ENCODE measurements at places on chromosomes 4 and X.

- no peak for DNase-seq
Measured at GRCh38 chr4:150591406-150591805, 9.5 kb downstream of the MAB21L2 start.

DNA sequence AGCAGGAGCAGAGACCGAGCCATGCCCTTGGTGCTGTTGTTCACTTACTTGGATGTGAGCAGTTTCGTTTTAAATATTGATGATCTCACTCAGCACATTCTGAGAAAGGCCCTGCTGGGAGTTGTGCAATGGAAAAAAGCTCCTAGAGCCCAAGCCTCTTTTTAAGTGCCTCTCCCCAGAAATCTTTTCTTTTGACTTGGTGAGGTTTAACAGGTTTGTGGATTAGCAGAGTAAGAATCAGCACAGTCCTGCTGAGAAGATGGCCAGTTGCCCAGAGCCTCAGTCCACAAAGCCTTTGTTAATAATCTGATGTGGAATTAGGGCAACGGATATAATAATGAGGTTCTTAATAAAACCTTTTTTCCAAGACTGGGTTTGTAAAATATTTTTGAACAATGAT is 157.5 kb upstream of the ATP6AP2 start:
- DNase-seq: peak; percentile 34

- peak; percentile 85 for DNase-seq
Measured at GRCh38 chr4:15479089-15479912, 9.6 kb downstream of the CC2D2A start.

- peak; percentile 64 for DNase-seq
Measured at GRCh38 chr4:99828477-99828876, 11.8 kb downstream of the DAPP1 start.

- DNase-seq: no peak
Measured at GRCh38 chr4:134807231-134807745, 605.7 kb upstream of the PABPC4L start.

- peak; percentile 84 for DNase-seq
Measured at GRCh38 chr4:97950836-97951235, 192.4 kb downstream of the STPG2 start.

DNA sequence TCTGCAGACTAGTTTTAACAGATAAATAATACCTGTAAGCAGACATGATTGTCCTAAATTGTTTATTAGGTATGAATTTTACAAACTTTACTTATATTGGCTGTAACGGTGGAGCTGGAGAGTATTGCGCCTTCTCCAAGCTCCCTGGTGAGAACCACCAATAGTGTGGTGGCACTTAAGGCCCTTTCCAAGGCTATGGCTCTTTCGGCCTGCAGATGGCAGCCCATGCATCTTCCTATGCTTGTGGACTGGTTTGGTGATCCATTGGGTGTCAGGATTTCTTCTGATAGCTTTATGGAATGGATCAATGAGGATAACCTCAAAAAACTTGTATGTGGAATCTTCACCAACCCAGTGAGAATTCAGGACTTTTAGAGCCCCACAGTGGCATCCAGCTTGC is 7.8 kb downstream of the LARP1B start:
- DNase-seq: peak; percentile 50

DNA sequence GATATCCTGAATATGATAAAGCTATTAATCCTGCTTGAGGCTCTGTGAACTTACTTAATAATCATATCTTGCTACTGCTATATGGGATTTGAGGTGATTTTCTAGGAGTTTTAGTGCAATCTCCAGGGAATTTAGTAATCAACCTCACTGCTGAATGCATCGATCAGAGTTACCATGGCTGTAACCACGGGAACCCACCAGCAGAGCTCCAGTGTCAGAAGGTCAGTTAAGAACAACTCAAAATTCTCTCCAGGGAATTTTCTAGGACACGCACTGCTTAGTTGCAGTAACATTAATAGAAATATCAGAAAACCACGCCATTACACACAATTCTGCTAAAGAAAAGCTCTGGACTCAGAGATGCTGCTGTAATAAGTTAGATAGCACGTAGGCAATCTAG is 1477.2 kb upstream of the TENM3 start:
- no peak for DNase-seq

- no peak for DNase-seq
Measured at GRCh38 chrX:123749643-123750042, 16.8 kb upstream of the THOC2 start.

GRCh38 chr4:153593161-153593560 is 90.9 kb upstream of the TLR2 start:
- no peak for DNase-seq

- DNase-seq: peak; percentile 98
Measured at GRCh38 chr4:107896158-107896645, 35.1 kb upstream of the CYP2U1 start.

DNA sequence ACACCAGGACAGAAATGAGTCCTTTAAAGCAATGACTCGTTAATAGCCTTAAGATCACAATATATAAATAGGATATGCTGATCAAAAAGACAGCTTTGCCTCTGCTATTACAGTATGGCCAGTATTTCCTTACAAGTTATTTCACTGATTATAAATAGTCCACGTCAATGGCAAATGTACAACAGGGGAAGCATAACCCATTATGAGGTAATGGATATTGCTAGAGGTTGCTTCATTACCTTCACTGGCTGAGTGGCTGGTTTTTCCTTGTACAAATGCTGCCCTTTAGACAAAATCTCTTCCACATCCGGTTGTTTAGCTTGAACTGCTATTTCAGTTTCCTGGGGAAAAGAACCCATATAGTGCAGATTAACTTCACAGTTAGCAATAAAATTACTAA is 764.6 kb upstream of the FTHL17 start:
- DNase-seq: no peak

DNA sequence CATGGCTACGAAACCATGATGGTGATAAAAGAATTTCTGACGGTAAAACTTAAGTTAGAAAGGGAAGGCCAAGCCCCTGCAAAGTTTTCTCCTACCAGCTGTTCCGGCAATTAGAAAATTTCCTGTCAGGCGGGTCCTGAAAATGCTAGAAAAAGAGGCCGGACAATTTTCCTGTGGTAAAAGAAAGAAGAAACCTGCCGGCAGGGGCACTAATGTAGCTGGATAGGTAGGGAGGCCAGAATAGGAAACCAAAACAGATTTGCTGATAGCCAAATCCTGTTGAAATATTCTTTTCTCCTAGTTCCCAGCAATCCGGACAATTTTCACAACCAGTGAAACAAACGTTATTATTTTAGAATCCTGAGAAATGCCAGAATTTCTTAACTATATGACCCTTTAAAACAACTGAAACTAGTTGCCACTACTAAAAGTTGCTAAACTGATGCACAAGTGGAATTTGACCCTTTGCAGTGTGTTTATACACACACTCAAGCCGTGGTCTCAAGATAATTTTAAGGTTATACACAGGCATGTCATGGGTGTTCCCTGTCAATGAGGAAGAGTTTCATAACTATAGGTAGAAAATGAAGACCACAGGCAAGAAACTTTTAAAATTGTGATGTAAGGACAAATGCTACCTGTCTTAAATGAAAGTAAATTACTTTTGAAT is 47.7 kb downstream of the RPS6KA3 start:
- DNase-seq: no peak

GRCh38 chrX:108088511-108088910 is 2.8 kb downstream of the PSMD10 start:
- no peak for DNase-seq

GRCh38 chrX:1316527-1316926 is 20.1 kb upstream of the IL3RA start:
- no peak for DNase-seq

GRCh38 chr4:108314900-108315589 is 146.3 kb upstream of the LEF1 start:
- DNase-seq: no peak
